ENCODE measurements at places on chromosomes 7 and 10. TPM values are rescaled to one million over a fixed set of nuclear protein-coding genes. Genes with fewer than 3 reads are reported as not detected.

Gene CPED1
- 26.2 TPM for total RNA-seq

Gene GRID1
- 1.1 TPM for total RNA-seq

DNA sequence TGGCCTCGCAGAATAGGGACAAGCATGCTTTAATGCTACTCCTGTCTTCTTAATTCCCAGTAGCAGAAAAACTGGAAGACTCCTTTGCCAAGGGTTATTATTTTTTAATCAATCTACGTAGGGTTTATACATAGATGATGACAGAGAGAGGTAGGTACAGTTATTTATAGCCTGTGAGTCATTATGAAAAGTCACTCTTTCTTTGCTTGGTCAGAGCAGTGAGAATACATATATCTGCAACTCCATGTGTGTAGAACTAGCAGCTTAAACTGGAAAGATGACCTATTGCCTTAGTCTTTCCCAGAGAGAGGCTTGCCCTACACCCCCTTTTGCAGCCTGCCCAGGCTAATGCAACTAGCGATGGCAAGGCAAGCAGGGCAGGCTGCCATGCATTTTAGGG is 1050.6 kb downstream of the NRG3 start:
- DNase-seq = no peak

DNA sequence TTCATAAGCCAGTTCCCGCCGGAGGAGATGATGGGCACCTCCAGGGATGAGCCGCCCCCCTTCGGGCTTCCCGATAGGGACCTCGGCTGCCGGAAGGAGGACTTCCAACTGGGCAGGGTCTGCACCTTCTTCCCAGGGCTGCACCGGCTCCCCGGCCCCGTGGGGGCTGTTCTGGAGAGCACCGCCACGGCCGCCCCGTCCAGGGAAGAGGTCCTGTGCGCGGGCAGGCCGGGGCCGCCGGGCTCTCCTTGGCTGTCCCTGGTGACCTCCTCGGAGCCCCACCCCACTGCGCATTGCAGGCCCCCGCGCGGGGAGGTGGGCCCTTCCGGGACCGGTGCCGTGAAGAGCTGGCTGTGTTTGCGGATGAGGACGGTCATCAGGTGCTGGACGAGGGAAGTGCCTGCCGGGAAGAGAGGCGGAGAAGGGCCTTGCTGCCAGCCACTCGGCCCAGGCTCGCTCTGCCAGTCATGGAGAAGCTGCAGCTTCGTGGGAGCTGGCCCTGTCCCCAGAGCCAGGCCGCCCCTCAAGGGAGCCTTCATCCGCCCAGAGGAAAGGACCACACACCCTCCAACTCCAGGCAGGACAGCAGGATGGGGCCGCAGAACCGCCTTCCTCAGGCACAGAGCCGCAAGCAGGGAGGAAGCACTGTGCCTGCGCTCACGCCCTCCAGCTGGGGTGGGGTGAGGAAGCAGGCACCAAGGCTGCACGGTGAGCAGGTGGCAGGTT is 144.4 kb downstream of the MAPK8 start:
- no peak for DNase-seq

GRCh38 chr7:120860156-120860555 is 2.2 kb upstream of the TSPAN12 start:
- no peak for DNase-seq

DNA sequence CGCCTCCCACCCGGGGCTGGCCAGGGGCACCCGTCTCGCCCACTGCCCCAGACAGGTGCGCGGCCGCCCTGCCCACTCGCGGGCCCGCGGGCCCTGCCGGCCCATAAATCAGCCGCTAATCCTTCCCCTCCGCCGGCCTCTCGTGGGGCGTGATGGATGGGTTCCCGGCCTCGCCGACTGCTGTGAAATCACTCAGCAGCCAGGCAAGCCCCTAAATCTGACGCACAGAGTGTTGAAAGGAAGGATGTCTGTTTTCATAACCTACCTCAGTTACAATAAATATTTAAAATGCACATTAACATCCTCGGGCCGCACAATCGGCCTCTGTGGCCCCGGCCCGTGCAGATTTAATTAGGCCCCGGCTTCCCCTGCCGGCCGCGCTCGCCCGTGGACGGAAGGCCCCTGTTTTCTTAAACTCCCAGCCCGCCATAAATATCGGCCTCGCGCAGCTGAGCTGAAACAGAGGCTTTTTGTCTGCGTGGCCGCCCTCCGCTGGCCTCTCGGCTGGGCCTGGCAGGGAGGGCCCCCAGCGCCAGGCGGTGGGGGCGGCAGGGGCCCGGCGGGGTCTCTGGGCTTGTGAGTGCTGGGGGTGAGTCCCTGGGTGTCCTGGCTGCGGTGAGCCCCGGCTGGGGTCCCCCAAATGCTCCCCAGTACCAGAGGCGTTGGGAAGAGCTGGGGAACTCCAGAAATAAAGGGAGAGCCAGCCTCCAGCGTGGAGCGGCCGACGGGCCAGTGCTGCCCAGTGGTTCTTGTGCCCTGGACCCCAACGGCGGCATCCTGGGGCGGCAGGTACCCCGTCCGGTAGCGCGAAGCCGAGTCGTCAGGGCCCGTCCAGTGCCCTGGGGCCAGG is 90.7 kb downstream of the UNCX start:
- peak; percentile 24 for DNase-seq

Measured in Right ventricle myocardium superior (tissue), 1 donor.